ENCODE measurements at places on chromosomes 13 and 19. TPM values are rescaled to one million over a fixed set of nuclear protein-coding genes. Genes with fewer than 3 reads are reported as not detected.

DNA sequence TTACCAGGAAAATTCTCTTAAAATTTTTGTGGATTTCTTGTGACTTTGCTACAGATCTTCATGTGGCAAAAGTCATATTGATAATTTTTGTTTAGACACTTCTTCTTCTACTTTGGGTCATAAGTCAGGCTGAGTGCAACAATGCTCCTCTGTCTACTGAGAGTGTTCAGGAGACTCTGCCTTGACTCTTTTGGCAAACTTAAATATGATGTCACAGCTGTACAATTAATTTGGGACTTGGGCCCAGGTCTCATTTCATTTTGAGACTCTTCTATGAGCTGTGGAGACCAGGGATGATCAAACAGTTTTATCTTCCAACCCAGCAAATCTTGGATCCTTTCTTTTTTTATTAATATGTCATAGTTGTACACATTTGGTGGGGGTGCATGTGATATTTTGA, 19.7 kb upstream of the IPO5 start:
- DNase-seq = no peak

- DNase-seq = no peak
These were observed 87.9 kb downstream of the DIAPH3 start for GRCh38 chr13:60075850-60076249.

GRCh38 chr19:35216833-35217648, 11.5 kb downstream of the FAM187B start:
- no peak for DNase-seq

DNA sequence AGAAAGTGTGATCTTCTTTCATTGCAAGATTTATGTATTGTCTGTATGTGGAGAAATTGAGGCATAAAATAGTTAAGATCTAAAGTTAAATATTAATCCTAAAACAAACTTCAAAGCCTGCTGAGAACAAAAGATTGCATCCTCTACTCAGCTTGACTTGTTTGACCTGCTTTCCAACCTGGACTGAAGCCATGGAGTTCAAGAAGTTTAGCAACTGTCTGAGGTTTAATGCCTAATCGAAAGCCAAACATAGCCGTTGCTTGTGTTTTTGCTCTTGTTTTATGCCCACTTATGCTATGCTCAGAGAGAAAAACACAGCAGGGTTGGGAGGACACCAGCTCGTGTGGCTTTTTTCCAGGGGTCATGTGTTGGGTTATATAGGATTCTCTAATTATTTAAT, 135.6 kb downstream of the NUFIP1 start:
- no peak for DNase-seq

DNA sequence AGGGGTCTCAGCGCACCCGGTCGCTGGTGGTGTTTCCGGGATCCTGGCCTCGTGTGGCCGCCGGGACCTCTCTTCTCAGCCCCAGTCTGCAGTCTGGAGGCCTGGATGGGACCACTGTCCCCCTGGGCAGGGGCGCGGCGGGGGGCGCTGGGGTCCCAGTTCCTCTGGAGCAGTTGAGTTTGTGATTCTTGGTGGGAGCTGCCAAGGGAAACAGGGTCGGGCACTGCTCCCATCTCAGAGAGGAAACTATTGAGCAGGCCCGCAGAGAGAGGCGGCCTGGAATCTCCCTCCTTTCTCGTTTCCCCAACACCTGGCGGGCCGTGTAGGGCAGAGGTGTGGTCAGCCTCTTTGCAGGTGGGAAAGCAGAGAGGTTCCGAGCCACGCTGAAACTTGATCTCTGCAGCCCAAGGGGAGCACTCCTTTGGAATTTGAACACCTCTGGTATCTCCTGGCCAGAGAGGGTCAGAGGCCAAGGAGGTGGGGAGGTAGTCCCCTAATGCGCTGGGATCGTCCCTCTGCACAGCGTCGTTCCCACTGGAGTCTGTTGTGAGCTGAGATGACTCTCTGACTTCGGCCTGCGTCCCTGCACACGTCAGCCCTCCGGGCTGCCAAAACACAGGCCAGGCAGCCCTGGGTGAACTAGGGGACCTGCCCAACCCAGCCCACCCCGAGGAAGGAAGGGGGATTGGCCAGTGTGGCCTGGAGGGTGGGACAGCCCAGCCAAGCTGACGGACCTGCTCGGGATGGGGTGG, 741 bp downstream of the PLEKHF1 start:
- no peak for DNase-seq

GRCh38 chr13:110652764-110653163, 37.4 kb downstream of the NAXD start:
- DNase-seq = no peak

DNA sequence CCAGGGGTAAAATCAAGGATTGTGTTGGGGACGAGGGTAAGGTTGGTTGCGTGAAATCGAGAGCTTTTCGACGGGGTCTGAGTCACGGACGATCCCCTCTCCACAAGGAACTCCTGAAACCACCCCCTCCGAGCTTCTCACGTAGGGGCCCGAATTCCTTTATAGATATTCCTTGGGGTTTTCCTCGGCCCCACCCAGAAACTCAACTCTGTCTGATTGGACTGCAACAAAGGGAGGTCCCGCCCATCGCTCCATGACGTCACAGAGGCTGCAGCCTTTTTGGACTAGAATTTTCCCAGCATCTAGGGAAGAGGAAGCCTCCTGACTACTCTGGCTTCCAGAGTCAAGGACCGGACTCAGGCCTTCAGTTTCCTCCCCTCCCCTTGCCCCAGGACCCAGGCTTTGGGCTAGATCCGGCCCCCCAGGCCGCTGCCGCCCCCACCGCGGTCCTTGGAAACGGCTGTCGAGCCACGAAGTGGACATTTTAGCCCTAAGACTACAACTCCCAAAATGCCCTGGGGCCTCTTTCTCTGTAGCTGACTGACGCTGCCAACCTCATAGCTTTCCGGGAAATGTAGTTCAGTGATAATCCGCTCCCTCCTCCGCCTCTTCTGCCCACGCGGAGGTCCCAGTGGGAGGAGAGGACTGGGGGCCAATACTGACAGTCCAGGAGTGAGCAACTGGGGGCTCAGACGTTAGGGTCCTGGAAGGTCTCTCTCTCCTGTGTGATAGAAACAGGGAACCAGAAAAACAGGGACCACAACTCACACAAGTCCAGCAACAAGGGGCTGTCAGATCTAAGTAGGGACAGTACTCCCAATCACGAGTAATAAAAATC, at the start of gene IZUMO1:
Gene IZUMO1 (minus strand): TSS at position 172 of the 838 bp plus-strand sequence. CDS start 1,050 bp downstream, outside the sequence.
- DNase-seq = peak; percentile 69

DNA sequence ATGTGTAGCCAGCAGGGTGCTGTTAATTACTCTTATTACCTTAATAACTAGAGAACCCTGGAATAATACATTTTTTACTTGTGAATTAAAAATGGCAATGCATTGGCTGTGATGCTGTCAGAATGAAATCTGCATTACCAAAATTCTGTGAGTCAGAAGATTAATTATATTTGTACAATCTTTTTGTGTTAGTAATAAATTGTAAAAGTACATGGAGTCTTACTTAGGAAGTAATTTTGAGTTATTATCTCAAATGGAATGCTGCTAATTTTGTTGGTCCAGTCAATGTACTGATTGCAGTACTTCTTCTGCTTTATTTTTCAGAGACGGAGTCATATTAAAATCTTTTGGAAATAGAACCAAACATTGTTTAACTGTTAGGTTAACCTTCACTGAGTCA, 152.0 kb upstream of the SLC10A2 start:
- DNase-seq = no peak

- DNase-seq = no peak
These were observed 709.4 kb downstream of the PCDH9 start for GRCh38 chr13:66520511-66521355.

Gene FFAR2
- total RNA-seq = not detected

Gene ZNF681
- not detected for total RNA-seq

Gene ZNF525
- total RNA-seq = 0.06 TPM

Gene RDH8
- not detected for total RNA-seq

Gene B3GNT8
- not detected for total RNA-seq
